ENCODE measurements at places on chromosomes 3 and 15. TPM values are rescaled to one million over a fixed set of nuclear protein-coding genes. Genes with fewer than 3 reads are reported as not detected.

Gene COL6A6
- polyA plus RNA-seq = not detected

Gene HYAL1
- polyA plus RNA-seq = 24.5 TPM

Gene NR2E3
- polyA plus RNA-seq = 0.18 TPM

Gene GOLGA8T
- not detected for polyA plus RNA-seq

Gene FOXB1
- polyA plus RNA-seq = not detected

Gene NOX5
- 0.09 TPM for polyA plus RNA-seq

DNA sequence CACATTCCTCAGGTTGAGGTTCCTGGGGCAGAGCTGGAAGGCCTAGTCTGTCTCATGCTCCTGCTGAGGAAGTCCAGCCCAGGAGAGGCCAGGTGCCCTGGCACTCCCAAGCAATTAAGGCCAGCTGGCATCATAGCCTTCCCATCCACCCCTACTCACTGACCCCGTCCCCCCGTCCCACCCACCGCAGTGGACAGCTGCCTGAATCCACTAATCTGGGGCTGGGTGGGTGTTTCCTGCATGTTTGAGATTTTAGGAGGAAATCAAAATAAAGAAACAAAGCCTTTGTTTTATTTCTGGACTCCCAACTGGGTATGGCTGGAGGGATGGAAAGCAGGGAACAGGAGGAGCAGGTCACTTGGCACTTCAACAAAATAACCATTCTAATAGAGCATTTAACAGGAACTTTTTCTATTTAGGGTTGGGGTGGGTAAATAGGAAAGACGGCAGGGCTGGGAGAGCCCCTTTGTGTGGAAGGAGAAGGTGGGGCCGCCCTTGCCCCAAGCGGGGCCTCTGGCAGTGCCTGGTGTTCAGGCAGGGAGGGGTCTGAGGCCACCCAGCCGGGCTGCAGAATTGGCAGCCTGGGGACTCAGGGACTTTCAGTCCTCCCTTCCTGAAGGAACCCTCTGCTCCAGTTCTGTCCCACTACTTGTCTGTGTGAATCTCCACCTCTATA, 8.5 kb downstream of the MRAS start:
- no peak overlapping the region for H3K4me3 ChIP-seq
- peaks cover 3% of the 10 kb centered on the region for H3K4me1 ChIP-seq
- no peaks in the 10 kb centered on the region for H3K36me3 ChIP-seq
- no peaks in the 10 kb centered on the region for H3K27me3 ChIP-seq
- H3K27ac ChIP-seq = no peak overlapping the region
- DNase-seq = no peak

DNA sequence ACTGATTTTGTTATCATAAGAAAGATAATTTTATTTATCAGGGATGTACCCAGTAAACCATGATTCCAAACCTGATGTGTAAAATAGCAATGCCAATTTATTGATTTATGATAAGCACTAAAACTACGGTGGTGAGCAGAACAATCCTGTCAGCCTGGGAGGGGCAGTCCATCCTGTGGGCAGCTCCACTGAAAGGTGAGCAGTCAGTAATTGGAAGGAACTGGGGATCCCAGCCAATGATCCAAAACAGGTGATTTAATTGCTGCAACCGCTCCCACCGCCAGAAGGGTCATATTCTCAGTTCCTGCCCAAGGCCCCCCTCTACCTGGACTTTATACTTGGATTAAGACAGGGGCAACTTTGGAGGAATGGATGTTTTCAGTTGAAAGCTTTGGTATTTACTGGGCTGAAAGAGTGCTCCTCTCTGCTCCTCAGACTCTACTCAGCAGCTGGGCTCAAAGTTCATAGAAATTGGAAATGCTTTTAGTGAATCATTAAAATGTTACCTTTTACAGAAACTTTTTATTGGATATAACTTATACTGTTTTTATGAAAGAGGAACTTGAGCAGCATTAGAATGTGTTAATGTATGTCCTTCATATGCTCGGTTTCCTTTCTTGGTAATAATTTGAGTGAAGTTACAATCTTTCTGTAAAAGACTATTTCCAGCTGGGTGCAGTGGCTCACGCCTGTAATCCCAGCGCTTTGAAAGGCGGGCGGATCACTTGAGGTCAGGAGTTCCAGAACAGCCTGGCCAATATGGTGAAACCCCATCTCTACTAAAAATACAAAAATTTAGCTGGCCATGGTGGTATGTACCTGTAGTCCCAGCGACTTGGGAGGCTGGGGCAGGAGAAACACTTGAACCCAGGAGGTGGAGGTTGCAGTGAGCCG, 198.6 kb upstream of the IL12A start:
- peak overlapping the region; percentile 96 for H3K27ac ChIP-seq
- no peak for DNase-seq
- H3K4me1 ChIP-seq = peaks cover 51% of the 10 kb centered on the region
- peaks cover 4% of the 10 kb centered on the region for H3K36me3 ChIP-seq
- no peaks in the 10 kb centered on the region for H3K27me3 ChIP-seq
- H3K4me3 ChIP-seq = no peak overlapping the region

- DNase-seq = no peak
- no peak overlapping the region for H3K4me3 ChIP-seq
- H3K27ac ChIP-seq = no peak overlapping the region
- peaks cover 9% of the 10 kb centered on the region for H3K27me3 ChIP-seq
Observed at GRCh38 chr3:193243571-193243970, 2.5 kb downstream of the PLAAT1 start.

DNA sequence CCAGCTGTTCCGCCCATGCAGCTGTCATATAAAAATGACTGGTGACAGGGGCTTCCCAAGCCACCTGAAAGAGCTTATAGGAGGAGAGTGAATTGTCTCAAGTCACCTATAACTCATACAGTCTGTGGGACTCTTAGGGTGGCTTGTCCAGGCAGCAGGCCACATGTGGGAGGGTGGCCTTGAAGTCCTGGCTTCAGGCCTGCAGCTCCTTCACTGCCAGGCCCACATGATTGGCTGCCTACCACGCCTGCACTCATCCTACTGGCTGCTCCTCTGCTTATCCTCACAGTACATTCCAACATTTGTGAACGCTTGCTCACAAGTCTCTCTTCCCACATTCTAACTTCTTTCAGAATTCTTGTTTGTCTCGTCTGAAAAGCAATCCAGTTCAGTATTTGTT, 41.1 kb upstream of the TIPARP start:
- DNase-seq = no peak
- no peaks in the 10 kb centered on the region for H3K36me3 ChIP-seq
- no peaks in the 10 kb centered on the region for H3K27me3 ChIP-seq
- H3K4me1 ChIP-seq = peaks cover 39% of the 10 kb centered on the region
- H3K27ac ChIP-seq = no peak overlapping the region

Data from keratinocyte (primary cell).